GM10248 (cell line): ENCODE measurements at places on chromosomes 4 and X.
A peak's percentile ranks its signal among the peaks of the same experiment; 100 is the strongest.

GRCh38 chr4:6095023-6095752, 77.0 kb upstream of the C4orf50 start:
- DNase-seq = no peak

DNA sequence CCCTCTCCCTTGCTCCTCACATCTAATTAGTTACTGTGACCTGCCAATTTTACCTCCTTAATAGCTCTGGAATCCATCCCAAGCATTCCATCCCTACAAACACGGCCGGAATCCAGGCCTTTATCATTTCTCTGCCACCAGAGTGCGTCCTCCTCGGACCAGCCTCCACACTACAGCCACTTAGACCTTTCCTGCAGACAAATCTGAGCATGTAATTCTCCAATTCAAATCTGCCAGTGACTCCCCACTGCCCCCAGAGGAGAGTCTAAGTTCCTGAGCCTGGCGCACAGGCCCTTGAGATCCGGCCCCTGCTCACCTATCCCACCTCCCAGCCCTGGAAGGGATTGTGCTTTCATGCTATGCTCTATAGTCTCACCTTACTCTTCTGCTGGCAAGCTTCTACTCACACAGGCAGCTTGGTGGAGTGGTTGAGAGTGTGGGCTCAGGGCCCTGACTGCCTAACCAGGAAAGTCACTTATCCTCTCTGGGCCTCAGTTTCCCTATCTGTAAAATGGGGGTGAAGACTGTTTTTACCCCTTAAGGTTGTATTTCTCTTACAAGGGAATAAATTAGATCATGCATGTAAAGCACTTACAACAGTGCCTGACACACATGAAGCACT, 31.2 kb downstream of the PJA1 start:
- DNase-seq = no peak

DNA sequence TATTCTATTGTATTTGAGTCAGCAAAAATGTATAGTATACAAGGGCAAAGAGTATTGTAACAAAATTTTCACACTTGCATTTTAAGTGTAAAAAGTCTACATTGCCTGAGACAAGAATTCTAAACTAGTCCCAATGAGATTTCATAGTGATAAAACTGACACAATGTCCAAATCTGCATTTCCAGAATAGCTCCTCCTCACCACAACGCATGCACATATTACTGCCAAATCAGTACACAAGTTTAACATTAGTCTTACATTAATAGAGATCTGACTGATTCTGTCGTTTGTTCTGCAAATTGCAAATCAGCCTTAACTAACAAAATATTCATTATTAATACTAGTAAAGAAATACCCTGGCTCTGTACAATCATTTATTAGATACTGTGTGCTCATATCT, 222.2 kb upstream of the NEIL3 start:
- DNase-seq = no peak

- no peak for DNase-seq
These were observed 12.0 kb upstream of the DCHS2 start for GRCh38 chr4:154503598-154503997.

DNA sequence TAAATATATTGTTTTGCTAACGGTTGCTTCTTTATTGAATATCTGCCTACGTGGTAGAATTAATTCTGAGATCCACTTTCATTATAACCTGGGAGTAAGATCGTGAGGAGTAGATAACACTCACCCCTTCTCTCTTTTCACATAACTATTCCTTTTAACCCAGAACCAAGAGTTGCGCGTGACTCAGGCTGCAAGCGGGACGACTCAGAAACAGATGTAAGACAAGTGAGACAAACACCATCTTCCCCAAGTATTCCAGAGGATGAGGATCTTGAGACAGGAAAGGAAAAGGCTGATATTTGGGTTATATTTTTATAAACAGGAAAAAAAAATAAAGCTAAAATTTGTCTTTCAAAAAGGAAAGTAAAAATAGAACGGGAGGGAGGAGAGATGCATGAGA, 318.8 kb upstream of the NOCT start:
- DNase-seq = no peak

- DNase-seq = no peak
These were observed 477 bp upstream of the HAND2 start for GRCh38 chr4:173530326-173531085.

DNA sequence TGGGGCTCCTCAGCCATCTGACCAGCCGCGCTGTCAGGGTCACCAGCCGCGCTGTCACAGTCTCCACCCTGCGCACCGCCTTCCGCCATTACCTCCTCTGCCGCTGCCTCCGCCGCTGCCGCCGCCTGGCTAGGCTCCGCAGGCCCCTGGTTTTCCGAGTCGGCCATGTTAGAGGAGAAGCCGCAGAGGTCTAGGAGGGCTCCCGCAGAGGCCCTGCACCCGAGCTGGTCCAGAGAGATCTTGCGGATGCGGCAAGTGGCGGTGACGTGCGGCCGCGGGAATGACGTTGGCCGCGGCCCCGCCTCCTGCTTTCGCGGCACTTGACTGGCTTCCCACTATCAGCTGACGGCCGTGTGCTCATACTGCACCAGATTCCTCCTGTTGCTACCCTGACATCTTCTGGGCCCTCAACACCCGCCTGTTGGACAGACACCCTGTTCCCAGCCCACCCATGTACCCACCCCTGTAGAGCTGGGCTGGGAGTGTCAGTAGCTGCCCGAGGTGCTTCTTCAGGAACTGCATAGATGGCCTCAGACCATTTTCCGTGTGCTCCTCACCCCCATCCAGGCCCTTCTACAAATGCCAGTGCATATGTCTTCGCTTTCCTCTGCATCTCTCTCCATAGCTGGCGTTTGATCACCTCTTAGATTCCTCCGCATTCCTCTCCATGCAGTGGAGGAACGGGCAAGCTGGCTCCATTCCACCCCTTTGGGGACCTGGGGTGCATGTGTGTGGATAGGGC, at the start of gene NAP1L5:
NAP1L5 (minus strand) TSS at position 242 of the 742 bp plus-strand sequence; CDS start at position 167, 75 bp downstream.
- peak; percentile 59 for DNase-seq

- no peak for DNase-seq
These were observed 515.7 kb downstream of the BCOR start for GRCh38 chrX:39582091-39582490.

DNA sequence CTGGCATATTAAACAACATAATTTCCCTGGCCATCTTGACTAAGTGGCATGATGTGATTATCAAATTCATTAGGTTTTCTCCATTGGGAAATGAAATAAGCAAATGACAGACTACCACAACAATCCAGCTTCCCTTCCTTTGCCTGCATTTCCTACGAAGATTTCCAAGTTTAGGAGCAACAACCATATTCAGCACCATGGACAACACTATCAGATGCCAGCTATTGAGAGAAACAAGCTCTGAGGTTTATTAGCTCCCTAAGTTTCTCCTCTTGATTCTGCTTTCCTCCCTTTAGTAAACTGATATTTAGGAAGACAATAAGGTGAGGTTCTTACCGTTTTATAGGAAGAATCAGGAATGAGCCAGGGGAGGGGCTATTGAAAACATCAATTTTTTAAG, 36.2 kb downstream of the DCX start:
- DNase-seq = no peak

DNA sequence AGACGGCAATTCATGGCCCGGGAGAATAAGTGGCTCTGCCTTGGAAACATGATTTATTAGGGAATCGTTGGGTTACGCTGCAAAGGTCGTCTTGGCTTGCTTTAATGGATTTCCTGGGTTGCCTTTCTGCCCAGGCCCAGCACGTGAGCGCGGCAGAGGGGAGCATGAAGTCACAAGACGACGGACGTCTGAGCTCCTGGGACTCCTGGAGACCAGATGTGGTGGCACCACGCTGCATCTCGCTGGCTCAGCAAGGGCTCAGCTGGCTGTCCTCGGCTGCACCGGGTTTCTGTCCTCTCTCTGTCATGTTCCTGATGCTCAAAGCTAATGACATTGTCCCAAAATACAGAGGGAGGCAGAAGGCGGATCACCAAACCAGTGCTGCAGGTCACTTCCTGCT, 61.2 kb downstream of the C4orf50 start:
- no peak for DNase-seq

DNA sequence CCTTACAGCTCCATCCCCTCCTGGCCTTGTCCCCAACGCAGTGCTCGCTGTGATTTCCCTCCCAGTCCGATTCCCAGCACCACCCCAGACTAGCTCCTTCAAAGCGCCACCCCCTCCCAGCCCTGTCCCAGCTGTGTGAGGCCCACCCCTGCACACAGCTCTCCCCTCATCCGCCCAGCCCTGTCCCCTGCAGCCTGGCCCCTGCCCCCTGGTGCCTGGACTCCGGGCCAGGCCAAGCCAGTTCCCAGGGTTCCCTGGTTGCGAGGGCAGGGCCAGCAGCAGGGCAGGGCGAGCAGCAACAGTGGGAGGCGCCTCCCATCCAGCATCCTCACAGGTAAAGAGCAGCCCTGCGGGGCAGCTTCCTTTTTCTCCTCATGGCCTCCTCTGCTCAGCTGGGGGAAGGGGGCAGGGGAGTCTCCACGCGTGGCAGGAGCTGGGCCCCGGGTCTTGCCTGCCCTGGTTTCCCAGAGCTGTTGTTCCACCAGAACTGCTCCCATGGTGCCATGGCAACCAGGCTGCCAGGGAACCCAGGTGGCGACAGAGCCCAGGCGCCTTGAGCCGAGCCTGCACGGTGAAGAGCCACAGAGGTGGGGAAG, 24.8 kb downstream of the IQSEC2 start:
- DNase-seq = no peak

DNA sequence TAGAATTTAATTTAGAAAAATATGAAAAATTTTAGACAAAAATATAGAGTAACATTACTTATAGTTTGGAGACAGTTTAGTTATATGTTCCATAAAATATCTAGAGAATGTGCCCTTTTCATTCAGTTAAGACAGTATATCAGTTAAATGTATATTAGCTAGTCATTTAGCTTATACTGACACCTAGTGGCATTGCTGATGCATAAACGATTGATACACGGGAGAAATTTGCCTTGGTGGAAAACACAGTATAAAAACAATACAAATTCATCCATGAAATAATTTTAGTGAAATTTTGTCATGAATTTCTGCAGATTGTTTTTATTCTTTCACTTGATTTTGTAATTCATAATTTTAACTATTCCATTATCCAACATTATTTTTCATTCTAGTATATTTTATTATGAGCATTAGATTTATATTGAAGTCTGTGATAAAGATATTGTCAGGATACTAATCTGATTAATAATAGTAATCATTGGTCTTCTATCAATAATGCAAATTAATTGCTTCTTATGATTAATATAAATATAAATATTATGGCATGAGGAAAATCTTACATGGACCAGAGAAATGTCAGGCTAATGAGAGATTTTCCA, 219.0 kb downstream of the TLL1 start:
- DNase-seq = peak; percentile 6

GRCh38 chrX:46838486-46838870, 1.6 kb downstream of the RP2 start:
- no peak for DNase-seq

- DNase-seq = peak; percentile 99
These were observed at the start of the genes RWDD4 and TRAPPC11 for GRCh38 chr4:183659029-183659871. TSS of gene RWDD4 (minus strand) at chr4:183659185. CDS start at chr4:183658952, 233 bp downstream. TSS of gene TRAPPC11 (plus strand) at chr4:183659293. CDS start at chr4:183663868, 4,575 bp downstream.

DNA sequence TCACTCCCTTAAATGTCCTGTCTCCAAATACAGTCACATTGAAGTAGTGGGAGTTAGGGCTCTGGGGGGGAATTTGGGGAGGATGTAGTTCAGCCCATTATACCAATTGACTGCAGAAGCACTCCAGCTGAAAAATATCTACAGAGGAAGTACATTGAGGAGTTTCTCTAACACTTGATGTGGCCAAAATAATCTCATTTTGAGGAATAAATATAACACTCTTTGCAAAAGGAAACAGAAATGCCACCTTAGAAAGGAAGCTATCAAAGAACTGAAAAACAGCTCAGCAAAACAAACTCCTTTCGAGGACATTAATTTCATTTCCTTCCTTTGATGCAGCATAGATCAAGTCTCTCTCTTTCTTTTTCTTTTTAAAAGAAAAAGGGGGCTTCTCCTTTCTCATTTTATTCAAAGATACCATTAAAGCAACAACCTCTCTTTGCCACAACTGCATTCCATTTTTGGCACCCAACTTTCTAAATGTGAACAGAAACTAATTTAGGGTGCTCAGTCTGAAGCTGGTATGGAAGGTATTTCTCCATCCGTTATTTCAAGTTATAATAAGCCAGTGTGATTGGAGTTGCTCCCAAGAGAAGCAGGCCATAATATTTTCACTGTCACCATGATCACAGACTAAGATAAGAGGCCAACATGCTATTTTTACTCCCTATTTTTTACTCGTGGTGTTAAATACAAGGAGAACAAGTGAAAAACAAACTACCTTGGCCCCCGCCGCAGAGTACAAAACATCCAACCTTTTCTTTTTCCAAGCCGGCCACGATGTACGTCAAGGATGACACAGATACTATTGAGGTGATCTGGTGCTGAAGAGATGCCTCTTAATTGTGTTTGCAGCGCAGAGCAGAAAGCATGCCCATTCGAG, 230.4 kb upstream of the GATB start:
- no peak for DNase-seq

DNA sequence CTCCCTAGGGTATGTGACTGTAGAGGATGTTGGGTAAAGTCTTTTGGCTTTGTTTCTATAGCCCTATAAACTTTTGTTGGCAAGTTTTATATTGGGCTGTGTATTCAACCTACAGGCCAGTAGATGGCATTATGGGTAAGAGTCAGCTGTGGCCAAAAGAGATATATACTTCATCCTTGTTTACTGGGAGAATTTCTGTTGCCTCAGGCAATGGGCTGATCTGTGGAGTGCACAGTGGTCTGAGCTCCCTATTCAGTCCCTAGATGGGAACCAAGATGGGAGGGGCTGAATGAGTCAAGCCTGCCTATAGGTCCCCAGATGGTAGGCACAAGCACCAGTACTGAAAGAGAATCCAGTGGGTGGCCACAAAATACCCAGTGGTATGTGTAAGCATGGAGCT, 580.6 kb downstream of the EPHA5 start:
- DNase-seq = no peak

DNA sequence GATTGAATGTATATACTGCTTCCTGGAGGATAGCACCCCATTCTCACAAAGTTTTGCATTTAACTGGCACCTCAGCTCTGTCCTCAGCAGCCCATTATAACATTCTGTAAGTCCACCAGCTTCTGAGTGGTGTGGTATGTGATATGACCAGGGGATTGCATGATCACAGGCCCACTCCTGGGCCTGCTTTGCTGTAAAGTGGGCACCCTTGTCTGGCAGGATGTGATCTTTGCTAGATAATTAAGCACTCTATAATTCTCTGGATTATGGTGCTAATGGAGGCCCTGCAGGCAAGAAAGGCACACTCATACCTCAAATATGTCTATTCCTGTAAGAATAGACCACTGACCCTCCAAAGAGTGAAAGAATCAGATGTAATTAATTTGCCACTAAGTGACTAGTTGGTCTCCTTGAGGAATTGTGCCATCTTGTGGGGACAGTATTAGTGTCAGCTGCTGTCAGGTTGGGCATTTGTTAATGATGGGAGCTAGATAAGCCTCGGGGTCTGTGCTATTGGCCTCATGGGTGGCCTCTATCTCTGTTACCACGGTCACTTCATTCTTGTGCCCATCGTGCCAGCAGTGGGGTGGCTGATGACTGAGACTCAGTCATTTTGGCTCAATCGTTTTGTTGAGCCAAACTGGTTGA, 2.2 kb upstream of the CFI start:
- DNase-seq = peak; percentile 43

DNA sequence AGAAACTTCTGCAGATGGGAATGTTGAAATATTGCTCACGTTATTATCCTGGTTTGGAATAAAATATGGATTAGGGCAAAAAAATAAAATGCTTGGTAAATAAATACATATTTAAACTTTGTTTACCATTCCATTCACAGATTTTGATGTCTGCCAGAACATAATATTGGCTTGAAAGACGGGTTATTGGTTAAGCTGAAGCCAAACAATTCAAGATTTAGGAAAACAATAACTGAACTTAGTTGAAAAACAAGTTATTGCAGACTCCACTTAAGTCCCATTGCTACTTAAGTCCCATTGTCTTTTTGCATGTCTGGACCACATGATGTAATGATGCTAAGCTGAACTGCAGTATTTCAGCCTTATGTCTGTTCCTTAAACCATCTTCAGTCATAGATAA, 722.5 kb downstream of the FAT4 start:
- DNase-seq = no peak

GRCh38 chrX:123408821-123409737, 225.0 kb downstream of the GRIA3 start:
- no peak for DNase-seq
